ENCODE measurements at places on chromosomes 6 and 20. TPM values are rescaled to one million over a fixed set of nuclear protein-coding genes. Genes with fewer than 3 reads are reported as not detected.
A peak's percentile ranks its signal among the peaks of the same experiment; 100 is the strongest.

GRCh38 chr6:44062771-44063560, 64.3 kb downstream of the MRPL14 start:
- peaks cover 2% of the 10 kb centered on the region for H3K36me3 ChIP-seq
- H3K27me3 ChIP-seq = peaks cover 6% of the 10 kb centered on the region
- H3K27ac ChIP-seq = no peak overlapping the region

- H3K27ac ChIP-seq = peak overlapping the region; percentile 78
- DNase-seq = no peak
- H3K36me3 ChIP-seq = peaks cover 31% of the 10 kb centered on the region
- H3K27me3 ChIP-seq = no peaks in the 10 kb centered on the region
- peak overlapping the region; percentile 95 for H3K4me3 ChIP-seq
These were observed 1.0 kb downstream of the MRPS26 start for GRCh38 chr20:3046677-3047462.

- no peak overlapping the region for H3K4me3 ChIP-seq
- DNase-seq = no peak
- no peaks in the 10 kb centered on the region for H3K4me1 ChIP-seq
- no peaks in the 10 kb centered on the region for H3K36me3 ChIP-seq
- peaks cover 10% of the 10 kb centered on the region for H3K27me3 ChIP-seq
These were observed 46.3 kb upstream of the RPS6KA2 start for GRCh38 chr6:166673309-166673708.

- H3K4me1 ChIP-seq = peaks cover 34% of the 10 kb centered on the region
- DNase-seq = no peak
- no peaks in the 10 kb centered on the region for H3K36me3 ChIP-seq
- no peak overlapping the region for H3K4me3 ChIP-seq
These were observed 3.9 kb upstream of the TRIM40 start for GRCh38 chr6:30131947-30132497.

Gene SEMG1
- not detected for total RNA-seq

GRCh38 chr20:32832664-32833063, 12.9 kb downstream of the MAPRE1 start:
- H3K4me3 ChIP-seq = no peak overlapping the region
- H3K36me3 ChIP-seq = peaks cover 44% of the 10 kb centered on the region
- DNase-seq = no peak
- H3K27me3 ChIP-seq = no peaks in the 10 kb centered on the region
- no peak overlapping the region for H3K27ac ChIP-seq

DNA sequence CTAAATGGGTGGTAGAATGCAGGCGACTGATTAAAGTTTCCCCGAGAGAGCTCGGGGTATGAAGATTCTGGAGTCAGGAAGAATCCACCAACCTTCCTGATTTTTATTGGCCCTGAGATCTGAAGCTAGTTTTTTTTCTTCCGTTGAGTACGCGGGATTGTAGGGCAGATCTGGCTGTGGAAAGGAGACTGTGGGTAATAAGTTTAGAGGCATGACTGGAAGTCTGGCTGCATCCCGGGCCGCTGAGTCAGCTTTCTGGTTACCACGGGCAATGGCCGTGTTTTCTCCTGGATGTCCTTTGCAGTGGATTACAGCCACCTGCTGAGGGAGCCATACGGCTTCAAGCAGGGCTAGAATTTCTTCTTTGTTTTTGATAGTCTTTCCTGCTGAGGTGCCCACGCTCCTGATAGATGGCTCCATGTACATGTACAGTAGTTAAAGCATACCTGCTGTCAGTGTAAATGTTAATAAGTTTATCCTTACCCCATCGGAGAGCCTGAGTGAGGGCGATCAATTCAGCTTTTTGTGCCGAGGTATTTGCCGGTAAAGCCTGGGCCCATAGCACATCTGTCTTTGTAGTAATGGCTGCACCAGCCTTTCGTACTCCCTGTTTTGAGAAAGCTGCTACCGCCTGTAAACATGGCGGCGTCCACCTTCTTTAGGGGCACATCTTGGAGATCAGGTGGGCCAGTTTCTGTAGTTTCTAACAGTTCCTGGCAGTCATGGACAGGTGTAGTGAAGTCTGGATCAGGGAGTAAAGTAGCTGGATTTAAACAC, 154.0 kb downstream of the TRIM27 start:
- H3K36me3 ChIP-seq = peaks cover 2% of the 10 kb centered on the region
- H3K4me1 ChIP-seq = peaks cover 9% of the 10 kb centered on the region
- peaks cover 92% of the 10 kb centered on the region for H3K27me3 ChIP-seq
- no peak overlapping the region for H3K4me3 ChIP-seq

Gene IL17F
- total RNA-seq = not detected

- no peak overlapping the region for H3K27ac ChIP-seq
- peak overlapping the region; percentile 43 for H3K4me3 ChIP-seq
- peaks cover 29% of the 10 kb centered on the region for H3K27me3 ChIP-seq
- H3K4me1 ChIP-seq = peaks cover 35% of the 10 kb centered on the region
- DNase-seq = no peak
These were observed 3.1 kb downstream of the LRP11 start for GRCh38 chr6:149860834-149861602.

GRCh38 chr6:162344646-162345010, 382.9 kb downstream of the PRKN start:
- no peaks in the 10 kb centered on the region for H3K4me1 ChIP-seq
- H3K36me3 ChIP-seq = no peaks in the 10 kb centered on the region
- no peak overlapping the region for H3K4me3 ChIP-seq
- H3K27me3 ChIP-seq = no peaks in the 10 kb centered on the region
- no peak for DNase-seq
- no peak overlapping the region for H3K27ac ChIP-seq
